ENCODE measurements at places on chromosomes 11 and 22. TPM values are rescaled to one million over a fixed set of nuclear protein-coding genes. Genes with fewer than 3 reads are reported as not detected.

DNA sequence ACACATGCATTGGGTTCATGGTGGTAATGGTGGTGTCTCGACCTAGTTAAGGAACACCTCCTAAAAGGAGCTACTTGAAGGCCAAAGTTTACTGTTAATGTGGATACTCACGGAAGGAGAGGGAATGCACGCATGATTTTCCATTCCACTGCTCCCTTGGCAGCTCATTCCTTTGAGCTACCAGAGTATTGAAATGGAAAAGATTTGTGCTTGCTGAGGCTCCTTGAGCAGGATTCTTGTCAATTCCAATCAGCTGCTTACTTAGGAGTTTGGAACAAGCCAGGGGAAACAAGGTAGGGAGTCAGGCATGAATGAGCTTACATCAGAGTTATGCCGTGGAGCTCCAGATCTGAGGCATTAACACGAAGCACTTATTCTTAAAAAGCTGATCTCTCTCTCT is 108.8 kb downstream of the GRIA4 start:
- no peaks in the 10 kb centered on the region for H3K4me1 ChIP-seq
- H3K27me3 ChIP-seq = no peaks in the 10 kb centered on the region
- no peak overlapping the region for H3K27ac ChIP-seq
- H3K36me3 ChIP-seq = no peaks in the 10 kb centered on the region
- no peak for DNase-seq
- H3K4me3 ChIP-seq = no peak overlapping the region

- no peaks in the 10 kb centered on the region for H3K27me3 ChIP-seq
- no peaks in the 10 kb centered on the region for H3K36me3 ChIP-seq
- no peak overlapping the region for H3K4me3 ChIP-seq
- no peaks in the 10 kb centered on the region for H3K4me1 ChIP-seq
- H3K27ac ChIP-seq = no peak overlapping the region
Measured at GRCh38 chr11:27241311-27242122, 121.5 kb downstream of the CCDC34 start.

DNA sequence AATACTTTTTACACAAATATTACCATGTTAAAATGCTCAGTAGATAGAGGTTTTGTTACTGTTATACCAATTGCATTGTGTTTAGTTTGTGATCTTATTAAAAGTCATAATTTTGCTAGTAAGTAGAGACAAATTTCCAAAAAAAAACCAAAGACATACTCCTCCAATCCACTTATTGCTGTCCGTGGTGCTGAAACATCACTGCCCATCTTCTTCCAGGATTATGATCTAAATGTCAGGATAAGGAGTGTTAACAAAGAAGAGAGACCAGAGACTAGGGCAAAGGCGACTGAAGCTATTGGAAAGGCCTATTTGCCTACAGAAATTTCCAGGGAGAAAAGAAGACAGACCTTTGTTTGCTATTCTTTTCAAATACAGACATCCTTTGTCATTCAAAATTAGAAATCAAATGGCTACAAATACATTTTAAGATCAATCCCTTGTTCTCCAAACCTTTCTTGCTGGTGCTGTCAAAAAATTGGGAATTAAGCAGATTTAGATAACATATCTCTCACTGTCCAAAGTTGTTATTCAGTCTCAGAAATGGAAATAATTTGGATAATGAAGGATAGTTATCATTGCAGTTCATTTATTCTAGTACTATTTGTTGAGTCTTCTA is 199.7 kb downstream of the C11orf91 start:
- H3K27ac ChIP-seq = no peak overlapping the region
- no peak for DNase-seq
- no peaks in the 10 kb centered on the region for H3K36me3 ChIP-seq
- H3K27me3 ChIP-seq = no peaks in the 10 kb centered on the region
- H3K4me3 ChIP-seq = no peak overlapping the region

DNA sequence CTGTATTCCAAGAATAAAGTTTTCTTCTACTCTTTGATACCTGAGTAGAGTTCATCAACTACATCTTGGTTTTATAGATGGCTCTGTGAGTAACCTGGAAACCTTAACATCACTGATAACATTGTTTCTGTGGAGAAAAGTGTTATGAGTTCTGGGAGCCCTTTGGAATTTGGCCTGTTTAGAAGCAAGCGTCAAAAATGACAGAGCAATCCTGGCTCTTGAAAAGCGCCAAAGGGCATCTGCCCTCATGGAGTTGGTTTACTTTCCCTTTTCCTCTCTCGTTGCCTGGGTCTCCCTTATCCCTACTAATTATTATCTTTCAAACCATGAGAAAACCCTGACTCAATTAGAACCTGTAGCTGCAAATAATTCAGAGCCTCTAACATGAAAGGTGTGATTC is 140.1 kb downstream of the DBX1 start:
- H3K4me1 ChIP-seq = no peaks in the 10 kb centered on the region
- H3K4me3 ChIP-seq = no peak overlapping the region
- H3K27ac ChIP-seq = no peak overlapping the region
- no peak for DNase-seq
- H3K36me3 ChIP-seq = no peaks in the 10 kb centered on the region
- no peaks in the 10 kb centered on the region for H3K27me3 ChIP-seq

DNA sequence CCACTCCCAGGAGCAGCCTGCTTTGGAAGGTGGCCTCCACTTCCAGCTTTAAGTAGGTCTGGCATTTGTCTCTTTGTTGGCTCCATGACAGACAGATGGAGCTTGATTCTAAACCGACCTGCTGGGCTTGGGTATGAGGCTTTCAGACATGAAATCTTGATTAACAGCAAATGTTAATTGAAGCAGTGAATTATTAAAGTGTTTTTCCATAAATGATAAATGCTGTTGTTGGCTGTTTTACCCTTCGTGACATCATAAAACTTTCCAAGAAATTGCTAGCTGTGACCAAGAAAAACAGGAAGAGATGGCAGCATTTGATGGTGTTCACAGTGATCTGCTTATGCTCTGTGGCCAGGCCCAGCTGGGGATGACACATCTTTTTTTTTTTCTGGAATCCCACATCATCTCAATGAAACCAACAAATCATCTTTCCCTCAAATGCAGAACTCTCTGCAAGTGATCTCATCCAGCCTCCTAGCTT is 66.1 kb downstream of the RBMXL2 start:
- H3K27me3 ChIP-seq = no peaks in the 10 kb centered on the region
- H3K27ac ChIP-seq = no peak overlapping the region
- H3K4me3 ChIP-seq = no peak overlapping the region

- H3K36me3 ChIP-seq = no peaks in the 10 kb centered on the region
- H3K27me3 ChIP-seq = no peaks in the 10 kb centered on the region
- H3K4me3 ChIP-seq = no peak overlapping the region
- DNase-seq = no peak
Measured at GRCh38 chr11:1699771-1700170, 2.8 kb downstream of the KRTAP5-6 start.

DNA sequence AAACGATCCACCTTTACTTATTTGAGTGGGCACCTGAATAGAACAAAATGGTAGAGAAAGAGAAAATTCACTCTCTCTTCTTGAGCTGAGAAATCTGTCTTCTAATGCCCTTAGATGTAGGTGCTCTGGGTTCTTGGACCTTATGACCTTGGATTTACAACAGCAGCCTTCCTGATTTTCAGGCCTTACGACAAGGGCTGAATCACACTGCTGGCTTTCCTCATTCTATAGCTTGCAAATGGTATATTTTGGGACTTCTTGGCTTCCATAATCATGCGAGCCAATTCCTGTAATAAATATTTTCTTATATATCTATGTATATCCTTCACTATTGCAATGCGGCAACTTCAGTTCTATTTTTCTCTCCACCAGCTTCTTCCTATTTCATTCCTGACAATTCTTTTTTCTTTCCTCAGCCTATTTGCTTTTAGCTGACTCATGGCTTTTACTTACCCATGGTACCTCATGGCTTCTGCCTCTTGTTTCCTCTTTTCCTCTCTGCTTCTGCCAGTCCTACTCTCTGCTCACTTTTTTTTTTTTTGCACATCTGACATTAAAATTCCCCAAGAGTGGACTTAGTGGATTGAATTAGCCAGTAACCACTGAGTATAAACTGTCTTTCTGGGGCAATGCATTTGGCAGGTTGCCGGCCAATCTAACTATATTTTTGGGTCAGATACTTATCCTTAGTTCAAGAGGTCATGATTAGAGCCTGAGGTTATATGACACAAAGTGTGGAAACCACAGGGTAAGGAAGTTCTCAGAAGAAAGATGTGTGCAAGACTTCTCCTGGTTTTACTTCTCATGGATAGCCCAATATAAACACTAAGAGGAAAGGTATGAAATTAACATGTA is 359.5 kb downstream of the TMEM135 start:
- no peak overlapping the region for H3K27ac ChIP-seq
- no peak for DNase-seq
- H3K36me3 ChIP-seq = no peaks in the 10 kb centered on the region
- no peak overlapping the region for H3K4me3 ChIP-seq
- H3K4me1 ChIP-seq = no peaks in the 10 kb centered on the region
- no peaks in the 10 kb centered on the region for H3K27me3 ChIP-seq

Gene TSSK2
- total RNA-seq = not detected
